Ammon's horn (tissue), 1 donor: ENCODE measurements at places on chromosomes 7 and 10.

GRCh38 chr7:33903791-33904680 is 1.3 kb upstream of the BMPER start:
- DNase-seq: peak; percentile 42

DNA sequence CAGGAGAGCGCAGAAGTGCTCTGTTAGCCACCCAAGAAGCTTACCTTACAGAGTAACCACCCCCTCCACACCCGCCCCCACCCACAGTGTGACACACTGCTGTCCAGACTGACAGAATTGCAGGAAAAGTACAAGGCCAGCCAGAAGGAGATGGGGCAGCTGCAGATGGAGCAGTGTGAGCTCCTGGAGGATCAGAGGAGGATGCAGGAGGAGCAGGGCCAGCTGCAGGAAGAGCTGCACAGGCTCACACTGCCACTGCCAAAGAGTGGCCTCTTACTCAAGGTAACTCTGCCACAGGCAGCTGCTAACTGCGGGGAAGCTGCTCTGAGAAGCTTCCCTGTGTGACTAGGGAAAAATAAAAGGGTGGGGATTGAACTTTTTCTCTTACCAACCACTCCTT is 17.6 kb downstream of the CCDC136 start:
- no peak for DNase-seq

- no peak for DNase-seq
Measured at GRCh38 chr7:140631602-140632001, 9.0 kb downstream of the DENND2A start.

DNA sequence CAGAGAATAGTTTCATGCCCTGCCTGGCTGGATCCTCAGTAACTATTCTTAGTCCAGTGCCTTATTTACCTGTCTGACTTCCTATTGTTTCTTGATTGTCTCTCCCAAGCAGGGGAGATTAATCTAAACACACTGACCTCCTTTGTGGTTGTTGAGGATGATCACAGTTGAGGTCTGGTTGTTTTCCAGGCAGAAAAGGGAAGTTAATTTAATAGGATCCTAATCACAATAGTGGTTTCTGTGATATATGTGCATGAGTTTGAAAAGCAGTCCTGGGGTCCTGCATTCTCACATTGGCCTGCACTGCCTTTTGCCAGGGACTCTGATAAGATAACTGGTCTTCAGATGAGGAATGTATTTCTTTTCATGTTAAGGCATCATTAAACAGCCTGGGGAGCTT is 130.1 kb downstream of the SND1 start:
- DNase-seq: no peak

- no peak for DNase-seq
Measured at GRCh38 chr7:157412491-157413180, 75.8 kb downstream of the DNAJB6 start.

DNA sequence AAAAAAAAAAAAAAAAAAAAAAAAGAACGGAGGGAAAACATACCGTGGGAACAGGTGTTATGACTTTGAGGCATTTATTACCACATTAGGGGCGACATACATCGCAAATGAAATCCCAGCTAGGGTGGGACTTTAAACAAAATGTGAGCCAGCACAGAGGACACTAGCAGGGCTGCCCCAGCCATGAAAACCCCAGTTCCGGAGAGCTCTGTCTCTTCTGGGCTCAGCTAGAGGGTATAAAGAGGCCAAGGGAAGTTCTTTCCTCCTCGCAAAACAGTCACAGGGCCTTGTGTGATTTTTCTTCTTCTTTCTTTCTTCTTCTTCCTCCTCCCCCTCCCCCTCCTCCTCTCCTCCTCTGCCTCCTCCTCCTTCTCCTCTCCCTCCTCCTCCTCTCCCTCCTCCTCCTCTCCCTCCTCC is 59.9 kb upstream of the ECHDC3 start:
- no peak for DNase-seq

DNA sequence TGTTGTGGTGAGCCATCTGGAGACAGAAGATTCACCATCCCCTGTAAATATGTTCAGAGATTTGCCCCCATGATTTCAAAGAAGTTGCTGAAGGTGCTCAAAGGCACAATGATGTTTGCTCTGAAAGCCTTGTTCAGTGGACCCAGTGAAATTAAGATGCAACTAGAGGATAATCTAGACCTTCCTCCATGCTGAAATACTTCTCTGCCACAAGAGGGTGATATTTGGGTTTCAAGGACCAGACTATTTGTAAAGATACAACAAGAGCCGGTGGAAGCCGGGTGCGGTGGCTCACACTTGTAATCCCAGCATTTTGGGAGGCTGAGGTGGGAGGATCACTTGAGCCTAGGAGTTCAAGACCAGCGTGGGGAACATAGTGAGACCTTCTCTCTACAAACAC is 13.5 kb upstream of the MSRB2 start:
- DNase-seq: no peak

DNA sequence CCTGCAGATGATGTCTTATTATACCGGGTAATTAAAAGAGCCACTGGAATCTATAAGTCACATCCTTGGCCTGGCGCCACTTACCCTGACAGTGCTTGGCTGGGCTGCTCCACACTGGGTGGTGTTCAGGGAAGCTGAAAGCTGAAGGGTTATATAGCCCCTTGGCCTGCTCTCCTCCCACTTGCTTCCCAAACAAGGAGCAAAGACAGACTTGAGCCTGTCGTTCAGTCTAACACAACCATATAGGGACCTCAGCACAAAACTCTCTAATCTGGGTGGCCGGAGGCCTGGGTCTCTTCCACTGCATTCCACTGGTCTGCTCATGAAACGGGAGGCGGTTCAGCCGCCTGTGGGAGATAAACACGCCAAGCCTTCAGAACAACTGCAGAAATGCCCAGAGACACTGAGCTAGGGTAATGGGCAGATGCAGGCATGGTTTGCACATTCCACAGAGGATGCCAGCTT is at the start of gene ACTA2:
Gene ACTA2, minus strand, starts transcription at position 127 of the 465 bp plus-strand sequence. CDS start 3,843 bp downstream, outside the sequence.
- DNase-seq: no peak

GRCh38 chr10:94889123-94889522 is 49.3 kb upstream of the CYP2C9 start:
- no peak for DNase-seq

DNA sequence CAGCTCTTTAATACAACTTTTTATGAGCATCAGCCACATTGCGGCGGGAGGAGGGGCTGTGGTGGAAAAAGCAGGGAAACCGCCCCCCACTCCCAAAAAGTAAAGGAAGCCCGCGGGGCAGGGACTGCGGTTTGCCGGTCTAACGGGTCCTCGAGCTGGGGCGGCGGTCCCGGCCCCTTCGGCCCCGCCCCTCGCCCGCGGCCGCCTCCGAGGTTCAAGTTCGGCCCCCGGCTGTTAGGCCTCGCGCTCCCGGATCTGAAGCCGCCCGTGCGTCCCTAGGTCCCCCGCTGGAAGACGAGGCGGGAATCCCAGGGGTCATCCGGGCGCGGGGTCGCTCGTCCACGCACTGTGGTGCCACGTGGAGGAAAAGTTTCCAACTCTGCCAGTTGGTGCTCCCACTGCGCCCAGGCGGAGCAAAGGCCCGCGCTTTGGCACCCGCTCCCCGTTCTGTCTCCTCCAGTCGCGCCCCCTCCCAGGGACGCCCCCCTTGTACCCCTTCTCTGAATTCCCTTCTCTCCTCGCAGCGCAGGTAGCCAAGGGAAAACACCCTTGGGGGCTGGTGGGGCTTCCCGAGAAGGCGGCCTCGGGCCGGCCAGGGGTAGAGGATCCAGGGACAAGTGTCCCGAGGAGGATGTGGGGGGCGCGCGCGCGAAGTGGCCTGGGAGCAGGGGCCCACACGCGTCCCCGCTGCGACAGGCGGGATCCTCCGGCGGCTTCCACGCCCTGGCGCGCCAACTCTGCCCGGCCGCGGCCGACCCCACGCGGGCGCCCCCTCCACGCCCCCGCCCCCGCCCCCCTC is 798 bp upstream of the AUTS2 start:
- peak; percentile 29 for DNase-seq

GRCh38 chr10:50850578-50851230 is 34.7 kb downstream of the A1CF start:
- no peak for DNase-seq

- DNase-seq: no peak
Measured at GRCh38 chr7:151400626-151401315, 9.1 kb downstream of the WDR86 start.

DNA sequence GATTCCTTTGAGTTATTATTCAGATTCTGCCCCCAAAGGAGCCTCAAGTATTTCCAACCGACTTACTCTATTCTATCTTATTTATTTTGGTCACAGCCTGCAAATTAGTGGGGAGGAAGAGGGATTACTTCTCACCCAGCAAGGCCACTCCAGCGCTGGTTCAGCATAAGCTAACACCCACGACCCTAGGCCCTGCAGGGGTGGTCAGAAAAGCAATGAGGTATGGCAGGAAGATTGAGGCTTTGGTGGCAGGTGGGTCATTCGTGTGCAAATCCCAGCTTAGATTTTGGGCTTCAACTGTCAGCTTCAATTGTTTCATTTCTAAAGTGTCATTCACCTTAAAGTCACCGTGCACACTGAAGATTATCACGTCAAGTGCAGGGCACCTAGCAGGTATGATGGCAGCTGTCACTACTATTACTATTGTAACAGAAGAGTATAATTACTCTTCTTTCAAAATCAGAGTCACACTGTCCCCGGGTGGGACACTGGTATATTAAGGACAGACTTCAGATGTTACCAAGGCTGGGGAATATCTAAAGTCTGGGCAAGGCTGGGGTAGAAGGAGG is 48.8 kb upstream of the OPTN start:
- no peak for DNase-seq

DNA sequence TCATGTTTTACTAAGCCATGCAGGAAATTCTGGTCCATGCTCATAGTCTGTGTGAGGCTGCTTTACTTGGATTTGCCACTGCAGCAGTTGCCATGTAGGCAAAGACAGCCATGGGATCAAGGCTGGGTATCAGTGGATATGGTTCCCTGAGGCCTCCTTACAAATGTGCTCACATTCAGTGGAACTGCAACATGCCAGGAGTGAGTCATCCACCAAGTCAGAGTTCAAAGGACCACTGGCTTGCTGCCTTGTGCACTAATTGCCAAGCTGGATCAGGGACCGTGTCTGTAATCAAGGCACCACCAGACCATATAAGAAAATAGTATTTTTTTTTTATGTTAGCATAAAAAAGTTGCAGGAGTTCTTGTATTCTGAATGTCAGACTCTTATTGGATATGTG is 101.0 kb downstream of the CDCA7L start:
- no peak for DNase-seq

- no peak for DNase-seq
Measured at GRCh38 chr7:22066522-22066921, 120.8 kb upstream of the CDCA7L start.

- DNase-seq: no peak
Measured at GRCh38 chr7:151472644-151473380, 32.9 kb upstream of the CRYGN start.

DNA sequence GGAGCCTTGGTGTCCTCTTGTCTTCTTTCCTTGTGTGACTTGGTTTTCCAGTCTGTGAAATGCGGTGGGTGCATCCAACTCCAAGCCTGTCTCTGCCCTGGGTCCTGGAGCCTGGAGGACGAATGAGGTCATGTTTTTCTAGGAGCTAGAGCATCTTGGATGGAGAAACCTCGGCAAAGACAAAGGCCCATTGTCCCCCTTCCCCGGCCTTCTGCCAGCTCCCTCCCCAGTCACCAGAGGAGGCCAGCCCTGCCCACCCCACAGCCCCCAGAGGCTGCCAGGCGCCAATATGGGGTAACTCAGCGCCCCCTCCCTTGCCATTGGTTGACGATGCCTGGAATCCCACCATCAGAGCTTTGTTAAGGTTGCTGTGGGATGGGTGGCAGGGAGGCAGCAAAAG is 40.4 kb downstream of the KCTD7 start:
- peak; percentile 84 for DNase-seq

DNA sequence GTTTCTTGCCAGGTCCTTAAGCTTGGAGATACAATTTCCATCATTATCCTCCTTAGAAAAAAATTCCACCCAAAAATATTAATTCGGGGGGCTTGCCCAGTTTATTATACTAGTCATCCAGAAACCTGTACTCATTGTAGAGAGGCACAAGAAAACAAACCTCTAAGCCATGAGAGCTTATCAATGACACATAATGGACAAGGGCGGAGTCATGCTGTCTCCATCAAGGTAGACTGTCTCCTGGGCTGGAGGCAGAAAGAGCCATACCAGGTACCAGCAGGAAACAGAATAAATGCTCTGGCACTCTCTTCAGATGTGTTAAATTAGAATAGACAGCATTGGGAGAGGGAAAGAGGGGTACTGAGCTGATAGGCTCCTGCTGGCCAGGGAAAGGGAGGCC is 69.8 kb upstream of the GSDME start:
- no peak for DNase-seq

DNA sequence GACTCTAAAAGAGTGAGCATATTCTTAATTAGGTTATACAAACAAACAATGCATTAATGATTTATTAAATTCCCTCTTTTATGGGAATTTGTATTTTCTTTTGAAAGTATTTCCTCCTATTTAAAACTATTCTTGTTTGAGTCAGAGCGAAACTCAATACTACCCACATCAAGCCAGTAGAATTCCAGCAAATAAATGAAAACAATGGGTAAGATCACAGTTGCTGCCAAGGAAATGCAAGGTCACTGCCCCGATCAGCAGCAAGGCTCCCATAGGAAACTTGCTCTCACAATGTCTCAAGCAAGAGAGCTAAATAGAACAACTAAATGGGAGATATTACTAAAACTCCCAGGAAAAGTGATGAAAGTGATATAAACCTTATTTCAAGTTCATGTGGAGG is 206.3 kb downstream of the THSD7A start:
- DNase-seq: no peak

DNA sequence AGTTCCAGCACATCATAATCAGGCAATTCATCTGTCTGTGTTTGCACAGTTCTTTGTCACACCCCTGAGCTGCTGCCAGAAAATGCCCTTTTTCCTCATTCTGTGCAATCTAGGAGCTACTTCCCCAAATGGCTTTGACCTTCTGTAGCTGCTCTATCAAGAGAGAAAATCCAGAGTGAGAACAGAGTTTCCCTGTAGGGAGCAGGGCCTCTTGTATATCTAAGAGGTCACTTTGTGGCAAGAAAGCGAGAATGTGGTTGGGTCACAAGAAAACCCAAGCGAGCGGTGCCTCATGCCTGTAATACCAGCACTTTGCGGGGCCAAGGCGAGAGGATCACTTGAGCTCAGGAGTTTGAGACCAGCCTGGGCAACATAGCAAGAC is 24.3 kb downstream of the SLC29A3 start:
- peak; percentile 68 for DNase-seq

DNA sequence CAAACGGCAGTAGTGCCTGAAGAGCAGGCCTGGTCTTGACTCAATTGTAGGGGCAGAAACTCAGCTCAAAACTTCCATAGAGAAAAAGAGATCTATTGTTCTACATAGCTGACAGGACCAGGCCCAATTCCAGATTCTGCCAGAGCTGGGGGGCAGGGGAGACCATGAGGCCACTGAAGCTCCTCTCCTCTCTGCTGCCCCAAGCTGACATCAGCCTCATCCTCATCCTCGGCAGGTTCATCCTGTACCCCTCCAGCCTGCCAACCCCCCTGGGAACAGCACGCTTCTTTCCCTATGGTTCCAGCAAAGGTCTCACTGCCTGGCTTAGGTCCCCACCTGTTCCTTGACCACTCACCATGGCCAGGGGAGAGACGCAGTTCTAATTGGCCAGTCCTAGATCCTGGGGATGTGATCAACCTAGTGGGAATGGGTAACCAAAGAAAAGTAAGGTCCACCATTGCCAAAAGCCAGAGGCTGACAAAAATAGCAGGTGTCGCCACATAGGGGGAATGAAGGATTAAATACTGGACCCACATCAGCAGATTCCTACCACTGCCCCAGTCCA is 42.9 kb downstream of the CCDC3 start:
- DNase-seq: no peak
